NCI-H446 treated with DMSO at 0.1 percent for 48 hours (cell line): ENCODE measurements at places on chromosomes 1 and 21.

DNA sequence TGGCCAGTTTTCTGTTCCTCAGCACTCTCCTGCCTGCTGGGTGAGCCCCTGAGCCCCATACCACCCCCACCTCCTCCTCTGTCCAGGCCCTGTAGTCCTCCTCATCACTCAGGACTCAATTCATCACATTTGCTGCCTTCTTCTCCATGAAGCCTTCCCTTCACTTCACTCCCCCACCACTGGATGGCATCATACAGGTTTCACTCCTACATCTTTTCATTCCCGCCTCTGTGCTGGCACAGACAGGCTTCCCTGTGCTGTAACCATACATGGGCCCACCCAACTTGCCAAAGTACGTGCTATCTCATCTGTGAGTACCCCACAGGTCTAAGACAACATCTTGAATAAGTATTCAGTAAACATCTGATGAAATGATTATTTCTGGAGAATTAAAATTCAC lies 56.9 kb downstream of the SLC45A1 start:
- DNase-seq = peak; percentile 23

DNA sequence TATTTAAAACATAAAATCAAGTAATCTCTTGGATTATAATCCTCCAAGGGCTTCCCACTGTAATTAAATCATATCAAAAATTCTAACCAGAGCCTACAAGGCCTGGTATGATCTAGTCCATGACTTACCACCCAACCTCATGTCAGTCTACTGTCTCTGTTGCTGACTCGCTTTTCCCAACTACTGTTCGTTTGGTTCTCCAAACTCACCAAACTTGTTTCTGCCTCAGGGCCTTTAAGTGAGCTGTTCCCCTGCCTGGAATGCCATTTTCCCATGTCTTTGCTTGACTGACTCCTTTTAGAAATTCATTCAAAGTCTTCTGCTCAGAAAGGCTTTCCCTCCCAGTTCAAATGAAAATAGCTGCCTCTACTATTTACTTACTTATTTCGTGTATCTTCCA lies 95.9 kb downstream of the ZC3H11B start:
- DNase-seq = no peak

DNA sequence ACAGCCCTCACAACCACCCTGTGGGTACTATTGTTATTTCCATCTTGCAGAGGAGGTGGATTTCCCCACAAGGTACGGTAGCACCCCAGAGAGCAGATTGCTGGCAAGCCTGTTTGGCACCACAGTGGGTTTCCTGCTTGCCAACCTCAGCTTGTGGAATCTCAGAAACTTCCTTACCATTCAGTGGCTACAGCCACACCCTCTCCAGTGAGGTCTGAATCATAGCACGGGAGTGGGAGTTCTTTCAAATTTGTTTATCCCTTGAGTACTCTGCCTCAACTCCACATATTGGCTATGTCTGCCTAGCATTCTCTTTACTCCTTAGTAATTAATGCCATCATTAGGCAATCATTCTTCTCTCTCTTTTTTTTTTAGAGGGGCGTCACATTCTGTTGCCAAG lies 162.1 kb downstream of the PTPRU start:
- no peak for DNase-seq

GRCh38 chr1:206904423-206905142 lies 7.3 kb downstream of the IL24 start:
- DNase-seq = no peak
